ENCODE measurements at places on chromosomes 2 and 18.

DNA sequence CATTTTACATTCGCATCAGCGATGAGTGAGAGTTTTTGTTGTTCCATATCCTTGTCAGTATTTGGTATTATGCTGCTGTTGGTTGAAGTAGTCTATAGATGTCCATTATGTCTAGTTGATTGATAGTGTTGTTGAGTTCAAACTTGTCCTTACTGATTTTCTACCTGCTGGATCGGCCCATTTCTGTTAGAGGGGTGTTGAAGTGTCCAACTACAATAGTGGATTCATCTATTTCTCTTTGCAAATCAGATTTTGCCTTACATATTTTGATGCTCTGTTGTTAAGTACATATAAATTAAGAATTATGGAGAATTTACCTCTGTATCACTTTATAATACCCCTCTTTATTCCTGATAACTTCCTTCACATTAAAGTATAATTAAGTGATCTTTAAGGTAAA is 8.7 kb downstream of the SPOPL start:
- no peak for DNase-seq

- DNase-seq, result no peak
These were observed 58.4 kb downstream of the ALPK2 start for GRCh38 chr18:58570360-58571064.

GRCh38 chr2:241865416-241865956 is 4.0 kb upstream of the RTP5 start:
- DNase-seq, result no peak

- no peak for DNase-seq
These were observed 12.4 kb upstream of the CHRNA1 start for GRCh38 chr2:174776675-174777074.

GRCh38 chr2:8306530-8307351 is 375.1 kb upstream of the ID2 start:
- no peak for DNase-seq

- DNase-seq, result no peak
These were observed 652.9 kb upstream of the ID2 start for GRCh38 chr2:8028981-8029380.

DNA sequence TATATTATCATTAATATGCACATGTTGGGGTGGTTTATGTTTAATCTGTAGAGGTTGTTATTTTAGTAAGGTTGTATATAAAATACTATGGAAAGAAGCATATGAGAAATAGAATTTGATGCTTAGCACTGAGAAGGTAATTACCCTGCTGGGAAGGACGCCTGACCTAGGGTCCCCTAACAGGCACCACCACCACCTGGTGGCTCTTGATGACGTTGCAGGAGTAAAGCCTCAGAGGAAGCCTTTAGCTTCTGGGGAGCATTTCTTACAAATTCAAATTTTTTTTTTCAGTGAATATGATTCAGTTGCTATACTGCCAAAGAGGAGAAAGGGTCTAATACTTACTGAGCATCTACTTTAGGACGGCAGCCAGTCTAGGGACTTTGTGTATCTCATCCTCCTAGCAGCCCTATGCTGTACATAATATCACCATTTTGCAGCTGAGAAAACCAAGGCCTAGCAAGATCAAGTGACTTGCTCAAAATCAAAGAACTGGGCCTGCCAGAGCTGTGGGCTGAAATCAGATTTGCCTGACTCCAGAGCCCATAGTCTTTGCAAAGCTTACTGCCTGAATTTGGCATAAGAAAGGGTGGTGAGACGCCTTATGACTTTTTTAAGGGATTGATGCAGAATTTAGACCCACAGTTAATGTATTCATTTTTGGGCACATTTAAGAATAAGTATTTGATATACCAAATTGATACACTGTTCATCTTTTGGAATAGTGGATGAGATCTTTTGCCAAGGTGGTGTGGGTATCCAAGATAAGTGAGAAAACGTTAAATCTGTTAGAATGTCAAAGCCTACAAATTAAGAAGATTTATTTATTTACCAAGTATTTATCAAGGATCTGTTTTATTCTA is 78.8 kb upstream of the GAREM1 start:
- DNase-seq, result peak; percentile 34

DNA sequence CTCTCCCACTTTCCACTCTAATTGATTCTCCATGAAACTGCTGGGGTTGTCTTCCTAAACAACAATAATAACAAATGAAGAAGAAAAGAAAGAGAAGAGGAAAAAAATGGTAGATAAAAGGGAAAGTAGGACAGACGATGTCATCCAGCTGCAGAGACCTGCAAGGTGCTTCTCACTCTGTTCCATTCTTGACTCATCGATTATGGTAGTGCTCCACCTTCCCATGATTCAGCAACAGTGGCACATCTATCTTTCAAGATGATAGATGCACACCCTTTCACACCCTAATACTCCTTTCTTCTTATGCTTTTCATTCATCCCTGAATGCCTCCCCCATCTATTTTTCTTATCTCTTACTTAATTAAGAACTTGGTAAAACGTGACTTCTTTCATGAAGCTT is 610.2 kb downstream of the NR4A2 start:
- no peak for DNase-seq

DNA sequence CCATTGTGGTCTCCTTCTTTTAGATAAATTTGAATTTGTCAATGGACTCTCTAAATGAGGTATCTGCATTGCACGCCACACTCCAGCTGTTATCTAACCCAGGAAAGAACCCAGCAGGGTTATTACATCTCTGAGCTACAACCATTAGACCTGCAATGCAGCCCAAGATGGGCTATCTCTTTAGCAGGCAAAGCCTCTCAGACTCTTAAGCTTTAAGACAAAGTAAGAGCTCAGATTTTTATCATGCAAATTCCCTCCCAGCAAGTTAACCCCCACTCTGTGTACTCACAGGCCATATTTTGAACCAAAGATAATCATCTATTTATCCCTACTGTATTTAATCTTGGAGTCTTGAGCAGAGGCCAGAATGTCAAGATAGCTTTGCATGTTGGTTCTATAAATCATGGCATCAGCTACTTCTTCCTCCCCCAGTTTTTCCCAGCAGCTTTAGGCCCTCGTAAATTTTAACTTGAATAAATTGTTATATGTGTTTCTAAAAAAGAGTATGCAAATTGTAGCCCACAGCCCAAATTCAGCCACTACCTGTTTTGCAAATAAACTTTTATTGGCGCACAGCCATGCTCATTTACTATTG is 273.7 kb upstream of the PKDCC start:
- no peak for DNase-seq

DNA sequence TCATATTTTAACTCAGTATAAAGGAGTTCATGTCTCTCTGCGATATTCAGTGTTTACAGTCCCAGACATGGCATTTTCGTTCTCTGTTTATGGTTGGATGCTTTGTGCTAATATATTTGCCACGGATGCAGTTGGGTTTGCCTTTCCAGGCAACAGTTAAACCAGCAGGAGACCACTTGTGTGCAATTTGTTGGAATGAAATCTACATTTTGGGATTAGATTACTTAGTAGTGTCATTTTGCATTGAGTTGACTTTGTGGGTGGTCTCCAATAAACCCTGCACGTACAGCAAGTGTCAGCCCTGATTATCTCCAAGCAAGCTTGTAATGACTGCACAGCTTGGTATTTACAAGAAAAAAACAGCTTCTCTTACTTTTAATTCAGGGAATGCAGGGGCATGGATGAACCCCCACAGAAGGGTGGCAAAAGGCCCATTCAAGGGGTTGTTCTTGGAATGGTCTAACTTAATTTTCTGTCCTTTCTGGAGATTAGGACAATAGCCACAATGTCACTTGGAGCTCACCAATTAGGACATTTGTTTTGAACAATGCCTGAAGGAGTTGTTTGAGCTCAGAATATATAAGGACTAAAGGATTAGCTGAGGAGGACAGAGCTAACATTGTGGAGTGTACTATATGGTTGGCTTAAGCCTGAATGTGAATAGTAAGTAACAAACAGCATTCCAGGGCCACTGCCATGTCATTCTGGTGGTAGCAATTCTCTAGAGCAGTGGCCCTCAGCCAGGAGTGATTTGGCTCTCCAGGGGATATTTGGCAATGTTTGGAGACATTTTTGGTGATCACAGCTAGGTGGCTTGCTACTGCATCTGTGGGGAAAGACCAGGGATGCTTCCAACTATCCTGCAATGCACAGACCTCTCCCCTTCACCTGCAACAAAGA is 121.5 kb downstream of the SLC4A3 start:
- no peak for DNase-seq

DNA sequence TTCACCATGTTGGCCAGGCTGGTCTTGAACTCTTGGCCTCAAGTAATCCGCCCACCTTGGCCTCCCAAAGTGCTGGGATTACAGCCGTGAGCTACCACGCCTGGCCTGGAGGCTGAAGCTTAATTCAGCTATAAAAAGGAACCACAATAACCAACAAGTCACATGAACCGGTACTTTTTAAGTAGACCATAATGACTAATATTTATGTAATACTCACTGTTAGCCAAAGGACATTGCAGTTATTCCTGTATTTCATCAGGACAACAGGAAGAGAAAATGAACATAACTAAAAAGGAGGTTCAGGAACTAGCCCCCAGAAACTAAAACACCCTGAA is 49.0 kb upstream of the TMEM87B start:
- DNase-seq, result no peak

GRCh38 chr18:65748321-65748720 is 2.5 kb upstream of the CDH7 start:
- no peak for DNase-seq

- DNase-seq, result no peak
These were observed 42.1 kb upstream of the NEMP2 start for GRCh38 chr2:190576573-190576972.

GRCh38 chr2:219155054-219155644 is 5.5 kb downstream of the NHEJ1 start:
- DNase-seq, result no peak

DNA sequence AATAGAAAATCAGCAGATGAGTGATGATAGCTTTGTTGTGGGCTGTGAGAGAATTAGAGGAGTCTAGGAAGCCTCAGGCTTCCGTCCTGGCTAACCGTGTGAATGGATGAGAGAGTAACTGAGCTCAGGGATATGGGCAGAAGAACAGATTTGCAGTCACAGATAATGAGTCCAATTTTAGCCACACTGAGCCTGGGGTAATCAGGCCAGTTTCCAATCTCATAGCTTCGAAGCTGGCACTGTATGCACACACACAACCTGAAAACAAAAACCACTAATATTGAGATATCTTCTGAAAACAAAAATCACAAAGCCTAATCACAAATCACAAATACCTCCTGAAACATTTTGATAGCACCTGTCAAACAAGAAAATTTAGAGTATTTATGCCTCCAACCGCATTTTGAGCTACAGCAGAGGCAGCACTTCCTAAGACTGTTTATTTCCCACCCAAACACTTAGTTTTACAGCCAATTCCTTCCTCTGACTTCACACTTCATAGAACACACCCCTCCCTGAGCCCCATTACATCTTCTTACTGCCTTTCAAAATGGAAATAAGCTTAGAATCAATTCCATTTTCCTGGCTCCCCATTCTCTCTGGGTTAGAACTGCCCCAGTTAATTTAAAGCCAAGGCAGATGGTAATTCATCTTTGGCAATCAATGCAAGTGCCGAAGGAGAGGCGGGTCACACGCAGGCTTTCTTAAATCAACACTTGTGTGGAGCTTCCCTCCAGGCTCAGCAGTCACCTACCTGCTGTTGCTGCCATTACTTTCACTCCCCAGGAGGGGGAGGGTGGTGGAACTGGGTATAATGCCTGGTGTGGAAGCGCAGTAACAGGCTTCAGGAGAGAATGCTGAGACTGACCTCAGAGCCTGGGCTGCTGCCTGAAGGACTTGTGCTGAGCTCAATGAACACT is 18.9 kb downstream of the TTR start:
- DNase-seq, result no peak

- no peak for DNase-seq
These were observed 110.6 kb downstream of the WDSUB1 start for GRCh38 chr2:159175927-159176326.

DNA sequence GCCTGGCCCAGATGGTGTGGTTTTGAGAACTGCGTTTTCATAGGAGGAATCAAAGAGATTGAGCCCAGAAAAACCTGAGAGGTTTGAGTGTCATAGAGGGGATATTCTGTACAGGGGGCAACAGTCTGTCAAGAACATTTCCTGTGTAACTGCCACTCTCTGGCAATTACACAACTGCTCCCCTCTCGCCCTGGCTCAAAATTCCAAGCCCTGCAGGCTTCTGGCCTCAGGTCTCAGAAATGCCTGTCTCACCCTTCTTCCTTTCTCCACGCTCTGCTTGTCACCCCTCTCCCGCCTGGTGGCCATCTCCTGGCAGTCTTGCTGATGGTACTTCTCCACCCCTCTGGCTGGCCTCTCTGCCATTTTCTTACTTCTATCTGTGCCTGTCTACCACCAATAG is 4.0 kb downstream of the VAMP5 start:
- DNase-seq, result no peak

DNA sequence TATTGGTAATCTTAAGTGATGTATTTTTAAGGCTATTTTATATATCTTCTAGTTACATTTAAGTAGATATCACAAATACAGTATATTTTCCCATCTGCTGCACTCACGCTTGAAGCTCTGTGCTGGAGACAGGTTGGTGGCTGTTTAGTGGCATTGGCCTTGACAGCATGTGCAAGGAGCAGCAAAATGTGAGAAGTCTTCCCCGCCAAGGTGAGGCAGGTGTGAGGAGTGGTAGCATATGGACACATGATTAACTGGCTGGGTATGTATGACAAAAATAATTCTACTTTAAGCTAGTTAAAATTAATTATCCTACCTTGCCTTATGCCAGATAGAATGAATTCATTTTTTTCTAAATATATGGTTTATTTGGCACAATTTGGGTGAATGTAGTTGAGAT is 117.2 kb downstream of the CCDC102B start:
- no peak for DNase-seq

DNA sequence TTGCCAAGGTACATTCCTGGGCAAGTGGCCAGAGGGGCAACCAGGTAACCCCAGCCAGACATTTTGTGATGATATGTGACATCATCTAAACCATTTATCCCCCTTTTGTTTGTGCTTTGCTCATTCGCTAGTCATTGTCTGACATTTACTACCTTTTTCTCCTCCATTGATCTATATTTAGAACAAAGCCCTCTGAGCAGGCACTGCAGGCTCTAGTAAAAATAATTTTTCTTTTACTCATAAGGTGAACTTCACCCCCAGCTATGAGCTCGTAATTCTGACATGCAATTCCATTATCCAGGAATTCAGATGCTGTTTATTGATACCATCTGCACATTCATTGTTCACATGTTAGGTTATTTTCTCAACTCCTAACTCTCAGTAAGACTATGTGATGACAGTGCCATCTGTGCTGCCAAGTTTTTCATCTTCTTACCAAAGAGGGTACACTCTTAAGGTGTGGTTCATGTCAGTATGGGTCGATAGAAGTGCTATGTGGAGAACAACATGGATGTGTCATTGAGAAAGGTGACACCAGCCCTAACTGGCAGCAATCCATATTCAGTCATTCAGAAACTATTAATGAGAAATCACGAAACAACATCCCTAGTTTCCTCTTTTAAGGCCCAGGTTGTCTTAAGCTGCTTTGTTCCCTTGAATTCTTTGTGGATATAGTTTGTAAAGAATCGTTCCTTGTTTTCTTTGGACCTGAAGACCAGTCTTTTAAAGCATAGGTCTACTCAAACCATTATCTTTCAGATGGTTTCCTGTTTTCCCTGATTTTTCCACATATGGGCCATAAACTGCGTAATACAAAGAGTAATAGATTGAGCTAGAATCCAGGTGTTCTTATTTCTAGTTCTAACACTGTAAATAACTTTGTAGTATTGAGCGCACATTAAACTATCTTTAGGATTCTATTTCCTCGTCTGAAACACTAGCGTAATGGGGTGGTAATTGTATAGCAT is 978.1 kb upstream of the CDH2 start:
- no peak for DNase-seq

Measured in CD4-positive, alpha-beta T cell (primary cell).